Left renal pelvis (tissue), 4 donors: ENCODE measurements at places on chromosomes 2 and 18. TPM values are rescaled to one million over a fixed set of nuclear protein-coding genes. Genes with fewer than 3 reads are reported as not detected.

IL1R1 gene
- polyA plus RNA-seq, result 31.2 TPM

CNDP1 gene
- 0.76 TPM for polyA plus RNA-seq

IL37 gene
- polyA plus RNA-seq, result not detected

USP34 gene
- 131 TPM for polyA plus RNA-seq

ICOS gene
- not detected for polyA plus RNA-seq

SRD5A2 gene
- polyA plus RNA-seq, result 0.05 TPM

MAPK4 gene
- 10.1 TPM for polyA plus RNA-seq

SERPINB5 gene
- 0.09 TPM for polyA plus RNA-seq

CD226 gene
- 1.2 TPM for polyA plus RNA-seq

ITPRID2 gene
- 145 TPM for polyA plus RNA-seq

HRH4 gene
- polyA plus RNA-seq, result 0.07 TPM

SMYD5 gene
- polyA plus RNA-seq, result 28.9 TPM

UBE2E3 gene
- 239 TPM for polyA plus RNA-seq

SPC25 gene
- 24.3 TPM for polyA plus RNA-seq
